Daoy (cell line): ENCODE measurements at places on chromosomes 12 and 14. TPM values are rescaled to one million over a fixed set of nuclear protein-coding genes. Genes with fewer than 3 reads are reported as not detected.

DNA sequence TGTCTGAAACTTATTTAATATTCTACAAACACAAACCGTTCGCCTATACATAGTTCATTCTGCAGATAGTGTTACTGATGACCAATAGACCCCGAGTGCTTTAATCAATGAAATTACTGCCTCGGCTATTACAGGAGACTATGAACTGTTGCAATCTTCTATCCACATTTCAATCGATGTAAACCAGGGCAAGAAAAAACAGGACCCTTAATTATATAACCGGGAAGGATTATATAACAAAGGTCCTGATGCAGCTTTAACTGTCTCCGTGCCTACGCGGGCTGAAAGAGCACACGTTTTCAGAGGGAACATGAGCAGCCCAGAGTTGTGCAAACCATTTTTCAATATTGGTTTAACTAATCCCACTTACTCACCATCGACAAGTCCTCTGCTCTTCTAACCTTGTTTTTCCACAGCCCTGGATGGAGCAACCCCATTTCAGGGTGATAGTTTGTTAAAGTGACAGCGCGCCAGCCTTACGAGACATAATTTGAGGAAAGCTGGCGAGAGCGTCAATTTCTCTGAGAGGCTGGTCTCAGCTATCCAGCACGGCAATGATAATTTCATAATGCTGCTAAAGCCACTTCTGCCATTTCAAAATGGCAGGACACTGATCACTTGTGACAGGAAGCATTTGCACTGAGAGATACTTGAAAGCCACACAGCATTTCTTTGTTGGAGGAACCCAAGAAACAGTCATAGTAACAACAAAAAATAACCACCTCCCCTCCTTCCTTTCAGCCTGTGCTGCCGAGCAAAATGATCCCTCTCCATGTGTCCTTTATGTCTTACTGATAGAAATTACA, 184.6 kb downstream of the FOXN3 start:
- no peak for DNase-seq

GRCh38 chr12:30729547-30729946, 25.2 kb downstream of the CAPRIN2 start:
- DNase-seq, result no peak

DNA sequence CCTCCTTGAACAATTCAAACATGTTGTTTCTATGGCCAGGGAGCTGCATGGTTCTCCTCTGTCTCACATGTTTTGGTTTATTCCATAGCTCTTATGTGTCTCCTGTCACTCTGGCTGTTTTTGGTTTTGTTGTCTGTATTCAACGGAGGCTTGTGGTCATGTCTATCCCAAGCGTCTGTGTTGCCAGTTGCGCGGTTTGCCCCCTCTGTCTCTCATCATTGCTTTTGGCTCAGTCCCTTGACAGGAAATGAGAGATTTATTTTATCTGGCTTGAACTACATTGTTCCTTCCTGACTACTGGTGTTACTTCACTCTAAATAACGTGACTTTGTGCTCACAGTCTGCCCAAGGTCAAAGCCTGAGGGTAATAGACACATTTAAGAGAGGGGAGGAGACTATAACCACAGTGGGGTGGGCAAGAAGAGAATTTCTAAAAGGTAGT, 96.4 kb upstream of the SOX5 start:
- DNase-seq, result peak; percentile 88

Gene ADAM21
- total RNA-seq, result 0.12 and 0.40 TPM in 2 replicates

Gene SERPINA10
- not detected in 2 replicates for total RNA-seq

Gene MMP17
- 3.1 and 11.4 TPM in 2 replicates for total RNA-seq
